CD4-positive, alpha-beta T cell treated with Interferon alpha-2 for 1 hour (primary cell): ENCODE measurements at places on chromosomes 13 and 19.

- no peak for DNase-seq
Measured at GRCh38 chr19:5231857-5232678, 108.5 kb downstream of the PTPRS start.

DNA sequence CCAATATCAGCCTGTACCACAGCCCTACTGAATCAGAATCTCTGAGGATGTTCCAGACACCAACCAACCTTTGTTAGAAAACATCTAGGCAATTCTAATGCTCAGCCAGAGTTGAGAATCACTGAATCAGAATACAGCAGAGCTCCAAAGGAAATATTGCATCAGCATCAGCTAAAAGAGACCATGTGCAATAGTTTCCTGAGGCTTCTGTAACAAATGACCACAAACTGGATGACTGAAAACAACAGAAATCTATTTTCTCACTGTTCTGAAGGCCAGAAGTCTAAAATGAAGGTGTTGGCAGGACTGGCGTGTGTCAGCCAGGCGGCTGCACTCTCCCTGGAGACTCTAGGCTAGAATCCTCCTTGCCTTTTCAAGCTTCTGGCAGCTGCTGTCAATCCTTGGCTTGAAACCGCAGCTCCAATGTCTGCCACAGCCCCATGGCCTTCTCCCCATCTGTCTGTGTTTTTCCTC lies 1.2 kb upstream of the DCT start:
- DNase-seq: no peak

- no peak for DNase-seq
Measured at GRCh38 chr13:43564952-43565351, 221.8 kb downstream of the ENOX1 start.

DNA sequence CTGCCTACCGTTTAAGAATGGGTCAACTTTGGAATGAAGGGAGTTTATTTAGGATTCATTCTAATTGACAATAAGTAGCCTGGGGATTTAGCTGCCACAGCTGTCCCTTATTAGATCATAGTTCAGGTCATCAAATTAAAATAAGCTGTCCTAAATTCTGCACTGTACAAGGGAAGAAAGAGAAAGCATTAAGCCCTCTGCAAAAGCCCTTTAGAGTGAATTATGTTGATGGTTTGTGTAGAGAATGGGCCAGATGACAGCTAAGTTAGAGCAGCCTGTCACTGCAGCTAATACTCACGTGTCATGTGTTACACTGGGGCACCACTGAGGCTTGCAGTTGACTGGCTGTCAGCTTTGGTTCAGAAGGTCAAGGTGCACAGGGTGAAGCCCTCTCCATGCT lies 737.1 kb upstream of the SLC10A2 start:
- no peak for DNase-seq
